ENCODE measurements at places on chromosomes 2 and 18. TPM values are rescaled to one million over a fixed set of nuclear protein-coding genes. Genes with fewer than 3 reads are reported as not detected.

GRCh38 chr18:64029096-64029495, 59.2 kb downstream of the SERPINB8 start:
- no peak for DNase-seq

DNA sequence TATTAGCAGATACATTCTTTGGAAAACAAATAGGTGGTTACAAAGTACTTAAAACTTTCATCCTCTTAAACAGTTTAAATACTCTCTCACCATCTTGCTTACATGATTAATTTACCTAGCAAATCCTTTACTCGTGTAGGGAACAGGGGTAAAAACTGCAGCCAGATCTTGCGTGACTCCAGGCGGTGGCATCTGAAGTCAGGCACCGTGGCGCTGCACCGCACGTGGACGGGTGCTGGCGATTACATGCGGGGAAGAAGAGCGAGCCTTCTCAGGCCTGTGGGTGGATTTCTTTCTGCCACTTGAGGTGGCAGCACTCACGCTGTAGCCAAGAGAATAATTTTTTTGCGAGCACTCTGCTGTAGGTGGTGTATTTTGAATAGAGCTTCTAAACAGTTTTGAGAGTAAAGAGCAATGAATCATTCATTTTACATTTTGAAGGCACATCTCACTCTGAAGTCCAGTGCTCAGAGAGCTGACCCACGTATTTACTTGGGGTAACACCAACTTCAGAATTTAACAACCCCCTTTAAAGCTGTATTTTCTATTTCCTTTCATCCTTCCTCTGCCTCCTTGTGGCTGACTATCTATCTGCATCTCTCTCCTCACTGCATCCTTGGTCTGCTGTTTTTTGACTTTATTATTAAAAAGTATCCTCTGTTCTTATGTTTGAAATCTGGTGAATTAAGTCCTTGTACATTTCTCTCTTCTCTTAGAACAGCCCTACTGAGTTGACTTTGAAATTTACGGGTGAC, 68.9 kb downstream of the EPAS1 start:
- no peak for DNase-seq

DNA sequence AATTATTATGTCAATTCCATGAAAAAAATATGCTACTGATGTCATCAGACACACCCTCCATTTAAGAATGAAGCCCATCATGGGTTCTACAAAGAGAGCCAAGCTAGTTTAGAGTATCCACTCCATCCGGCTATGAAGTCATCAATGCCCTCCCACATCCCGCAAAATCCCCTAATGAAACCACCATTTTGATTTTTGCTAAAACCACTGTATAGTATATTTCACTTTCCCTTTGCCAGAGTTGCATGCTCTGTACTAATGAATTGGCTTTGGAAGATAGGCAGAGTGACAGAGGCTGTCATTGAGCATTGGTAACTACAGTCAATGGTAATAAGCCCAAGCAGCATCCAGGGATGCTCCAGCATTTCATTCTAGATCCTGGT, 118.6 kb downstream of the ANKRD44 start:
- no peak for DNase-seq

DNA sequence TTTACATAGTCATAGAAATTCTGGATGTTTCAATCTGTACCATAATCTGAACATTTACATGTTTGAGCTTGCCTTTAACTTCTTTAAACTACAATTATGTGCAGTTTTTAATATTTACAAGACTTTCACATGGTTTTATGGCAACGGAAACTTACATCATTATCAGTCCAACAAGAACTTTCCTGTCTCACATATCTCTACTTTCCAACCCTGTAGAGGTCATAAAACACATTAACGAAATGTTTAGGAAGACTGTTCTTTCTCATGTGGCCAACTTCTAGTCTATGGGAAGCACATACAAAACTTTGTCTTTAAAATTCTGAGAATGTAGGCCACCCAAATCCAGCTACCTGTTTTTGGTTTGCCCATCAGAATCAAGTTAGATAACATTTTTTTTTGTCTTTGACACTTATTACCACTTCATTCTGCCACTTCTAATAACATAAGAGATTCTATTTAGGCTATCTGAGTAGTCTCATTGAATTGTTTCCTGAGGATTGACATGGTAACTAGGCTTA, 693.2 kb downstream of the KCNJ3 start:
- DNase-seq, result no peak

- no peak for DNase-seq
These were observed 188.8 kb upstream of the REV1 start for GRCh38 chr2:99678625-99679024.

DNA sequence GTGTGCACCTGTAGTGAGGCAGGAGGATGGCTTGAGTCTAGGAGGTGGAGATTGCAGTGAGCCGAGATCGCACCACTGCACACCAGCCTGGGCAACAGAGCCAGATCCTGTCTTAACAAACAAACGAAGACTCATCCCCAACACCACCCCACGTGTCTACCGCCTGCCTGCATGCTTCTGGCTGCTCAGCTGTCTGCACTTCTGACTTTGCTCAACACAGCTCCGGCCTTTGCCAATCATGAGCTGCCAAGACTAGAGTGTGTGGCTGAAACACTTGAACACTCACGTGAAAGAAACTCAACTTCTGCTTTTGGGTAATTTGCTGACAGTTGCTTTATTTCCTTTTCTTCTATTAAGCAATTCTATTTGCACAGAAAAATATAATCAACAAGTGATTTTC, 32.1 kb upstream of the SP3 start:
- DNase-seq, result peak; percentile 15

The EXOC6B gene
- total RNA-seq, result 41.7 TPM

The SLC8A1 gene
- total RNA-seq, result 3.7 TPM

- DNase-seq, result no peak
These were observed 2.0 kb downstream of the SLC66A3 start for GRCh38 chr2:11157296-11157695.

The PIEZO2 gene
- total RNA-seq, result under 0.01 TPM

DNA sequence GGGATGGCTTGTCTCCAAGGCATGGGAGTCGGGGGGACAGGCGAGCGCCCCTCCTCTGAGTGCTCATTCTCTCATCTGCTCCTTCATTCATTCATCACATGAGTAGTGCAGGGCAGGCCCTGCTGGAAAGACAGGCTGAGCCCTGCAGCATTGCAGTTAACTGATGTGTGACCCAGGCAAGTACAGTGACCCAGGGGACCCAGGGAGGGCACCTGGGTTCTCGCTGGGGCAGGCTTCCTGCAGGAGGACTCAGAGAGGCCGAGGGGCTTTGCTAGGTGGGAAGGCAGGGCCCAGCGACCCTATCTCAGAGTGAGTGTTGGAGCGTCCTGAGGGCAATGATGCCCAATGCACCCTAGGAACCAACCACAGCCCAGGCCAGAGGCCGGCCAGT, 30.6 kb downstream of the HJURP start:
- no peak for DNase-seq

The GORASP2 gene
- total RNA-seq, result 30.1 TPM

DNA sequence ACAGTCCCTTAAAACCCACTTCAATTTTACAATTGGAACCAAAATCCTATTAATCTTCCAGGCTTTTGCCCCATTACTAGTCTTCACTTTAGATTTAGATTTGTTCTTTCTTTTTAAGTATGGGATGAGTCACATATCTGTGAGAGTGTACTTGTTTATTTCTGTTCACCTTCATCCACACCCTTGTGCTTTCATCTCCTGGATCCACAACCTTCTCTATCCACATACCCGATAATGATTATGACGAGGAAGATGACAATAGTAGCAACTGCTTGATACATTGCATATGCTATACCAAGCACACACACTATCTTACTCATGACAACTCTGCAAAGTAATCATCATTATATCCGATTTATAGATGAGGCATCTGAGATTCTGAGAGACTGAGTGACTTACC, 297.3 kb downstream of the PLCL1 start:
- no peak for DNase-seq

The COLEC12 gene
- under 0.01 TPM for total RNA-seq

DNA sequence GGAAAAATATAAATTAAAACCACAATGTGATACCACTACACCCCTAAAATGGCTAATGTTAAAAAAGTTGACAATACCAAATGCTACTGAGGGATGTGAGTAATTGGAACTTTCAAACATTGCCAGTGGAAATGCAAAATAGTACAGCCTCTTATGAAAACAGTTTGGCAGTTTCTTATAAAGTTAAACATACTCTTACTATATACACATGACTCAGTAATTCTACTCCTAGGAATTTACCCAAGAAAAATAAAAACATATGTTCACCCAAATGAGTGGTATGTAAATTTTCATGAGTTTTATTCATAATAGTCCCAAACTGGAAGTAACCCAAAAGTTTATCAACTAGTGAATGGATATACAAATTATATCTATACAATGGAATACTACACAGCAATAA, 228.0 kb downstream of the CYP26B1 start:
- no peak for DNase-seq

The SRD5A2 gene
- total RNA-seq, result under 0.01 TPM

DNA sequence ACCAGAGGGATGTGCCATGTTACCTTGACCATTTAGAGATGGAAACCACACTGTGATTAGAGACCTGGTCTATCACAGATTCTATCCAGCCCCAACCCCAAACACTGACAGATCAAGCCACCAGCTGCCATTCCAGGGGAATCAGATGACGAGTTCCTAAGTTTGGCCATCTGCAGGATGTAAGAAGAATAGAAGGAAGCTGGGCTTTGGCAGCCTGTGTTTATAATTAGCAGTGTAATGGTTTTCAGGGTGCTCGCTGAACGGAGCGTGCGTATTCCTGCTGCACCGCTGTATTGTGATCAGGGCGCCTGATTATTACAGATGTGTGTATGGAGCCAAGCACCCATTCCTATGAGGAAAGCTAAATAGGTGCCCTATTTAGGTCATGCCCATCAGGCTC, 138.1 kb downstream of the LRRC30 start:
- no peak for DNase-seq

The MOCOS gene
- total RNA-seq, result 37.0 TPM

The HNRNPA3 gene
- 34.3 TPM for total RNA-seq

DNA sequence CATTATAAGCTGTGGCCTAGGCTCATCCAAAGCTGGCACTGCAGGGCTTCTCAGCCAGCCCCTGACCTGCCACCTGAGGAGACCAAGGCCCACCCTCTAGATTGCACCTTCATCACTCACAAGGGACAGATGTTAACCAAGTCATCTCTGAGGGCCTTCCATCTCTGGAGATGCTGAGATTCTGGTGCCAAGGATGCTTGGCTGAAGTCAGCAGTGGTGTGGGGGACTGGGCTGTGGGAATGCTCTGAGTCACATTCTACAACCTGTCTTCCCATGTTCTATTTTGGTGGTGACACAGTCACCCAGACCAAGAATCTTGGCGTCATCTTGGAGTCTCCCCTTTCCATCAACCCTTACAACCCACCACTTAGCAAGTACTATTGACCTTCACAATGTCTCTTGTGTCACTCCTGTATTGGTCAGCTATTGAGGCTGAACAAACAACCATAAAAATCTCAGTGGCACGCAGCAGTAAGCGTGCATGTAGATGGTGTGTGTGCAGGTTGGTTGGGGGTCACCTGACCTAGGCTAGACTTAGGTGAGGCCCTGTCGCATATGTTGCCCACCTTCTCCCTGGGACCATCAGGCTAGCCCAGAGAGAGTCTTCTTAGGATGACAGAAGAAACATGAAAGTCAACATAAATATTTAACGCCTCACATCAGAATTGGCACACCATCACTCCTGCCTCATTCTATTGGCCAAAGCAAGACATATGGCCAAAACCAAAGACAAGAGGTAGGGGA, 135.0 kb downstream of the SMAD7 start:
- DNase-seq, result no peak

DNA sequence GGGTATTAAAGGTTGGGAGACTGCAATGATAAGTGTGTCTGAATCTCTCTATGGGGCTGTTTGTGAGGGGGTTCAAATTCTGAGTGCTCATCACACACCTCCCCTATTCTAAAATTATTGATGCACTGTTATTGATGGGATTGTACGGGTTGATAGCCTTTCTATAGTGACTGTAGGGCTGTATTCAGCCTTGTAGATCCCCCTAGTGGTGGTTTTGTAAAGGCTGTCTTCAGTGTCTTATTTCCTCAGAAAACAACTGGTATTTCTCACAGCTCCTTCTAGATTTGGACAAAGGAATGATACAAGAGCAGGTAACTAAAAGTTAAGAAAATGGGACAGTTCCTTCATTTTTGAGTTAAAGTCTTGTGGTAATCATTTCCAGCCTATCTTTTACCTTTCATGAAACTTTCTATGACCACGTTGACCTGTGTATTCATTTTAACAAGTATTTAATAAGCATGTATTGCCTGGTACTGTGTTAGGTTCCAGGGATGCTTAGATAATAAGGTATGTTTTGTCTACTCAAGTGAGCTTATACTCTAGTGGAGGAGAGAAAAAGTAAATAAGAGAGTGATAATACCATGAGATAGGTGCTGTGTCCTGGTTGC, 21.2 kb downstream of the SMAD4 start:
- peak; percentile 58 for DNase-seq

DNA sequence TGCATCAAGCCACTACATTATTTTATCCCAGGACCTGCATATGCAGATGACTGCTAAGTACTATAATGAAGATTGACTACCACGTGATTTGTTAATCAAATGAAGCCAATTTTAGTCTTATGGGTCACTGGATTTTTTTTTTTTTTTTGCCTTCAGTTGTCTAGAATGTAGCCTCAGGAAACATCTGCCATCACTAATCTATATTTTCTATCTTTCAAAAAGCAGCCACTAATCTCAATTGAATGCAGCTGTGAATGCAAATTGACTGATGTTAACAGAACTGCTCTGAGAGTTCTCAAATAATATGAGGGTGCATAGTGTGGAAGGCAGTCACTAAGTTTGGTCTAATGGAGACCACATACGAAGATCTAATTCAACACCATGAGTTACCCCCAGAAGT, 106.3 kb downstream of the ABCA12 start:
- no peak for DNase-seq

The DSC2 gene
- total RNA-seq, result 49.0 TPM

The PECR gene
- 21.3 TPM for total RNA-seq

DNA sequence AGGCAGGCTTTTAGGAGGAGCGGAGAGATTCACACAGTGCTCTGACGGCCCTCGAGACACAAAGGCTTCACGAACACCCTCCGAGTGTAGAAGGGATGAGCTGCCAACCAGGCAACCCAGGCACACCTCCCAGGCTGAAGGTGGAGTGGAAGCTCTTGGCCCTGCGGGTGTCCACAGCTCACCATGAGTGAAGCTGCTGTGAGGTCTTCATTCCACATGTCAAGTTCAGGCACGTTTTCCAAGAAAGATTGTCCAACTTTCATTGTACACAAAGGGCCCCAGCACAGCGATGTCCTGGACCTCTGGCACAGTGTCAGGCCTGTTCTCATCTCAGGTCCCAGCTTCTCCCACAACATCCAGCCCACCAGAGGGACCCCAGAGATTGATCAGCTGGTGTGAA, 13.4 kb downstream of the PARD6G start:
- DNase-seq, result peak; percentile 81

GRCh38 chr2:227414846-227415245, 27.1 kb upstream of the SCYGR1 start:
- DNase-seq, result peak; percentile 91

The GNLY gene
- not detected for total RNA-seq

The COL6A3 gene
- 0.64 TPM for total RNA-seq
